Suprapubic skin (tissue), 4 donors: ENCODE measurements at places on chromosomes 2 and 18.

- no peaks in the 10 kb centered on the region for H3K27me3 ChIP-seq
- H3K4me3 ChIP-seq = no peak overlapping the region
- no peak overlapping the region for H3K27ac ChIP-seq
- DNase-seq = no peak
Observed at GRCh38 chr2:48812416-48812815, 56.9 kb upstream of the LHCGR start.

GRCh38 chr18:48929941-48930713, 20.6 kb downstream of the SMAD7 start:
- H3K27me3 ChIP-seq = no peaks in the 10 kb centered on the region
- no peak overlapping the region for H3K4me3 ChIP-seq
- H3K36me3 ChIP-seq = no peaks in the 10 kb centered on the region
- H3K4me1 ChIP-seq = peaks cover 82% of the 10 kb centered on the region

GRCh38 chr2:127080938-127081755, 25.8 kb downstream of the BIN1 start:
- no peak overlapping the region for H3K4me3 ChIP-seq
- peak overlapping the region; percentile 3 for H3K27ac ChIP-seq
- H3K36me3 ChIP-seq = no peaks in the 10 kb centered on the region

- no peak overlapping the region for H3K4me3 ChIP-seq
- peaks cover 29% of the 10 kb centered on the region for H3K27me3 ChIP-seq
- no peak for DNase-seq
Observed at GRCh38 chr2:95050385-95051300, 25.1 kb downstream of the MAL start.
